Amniotic epithelial cell (primary cell): ENCODE measurements at places on chromosomes 5 and 9.
A peak's percentile ranks its signal among the peaks of the same experiment; 100 is the strongest.

DNA sequence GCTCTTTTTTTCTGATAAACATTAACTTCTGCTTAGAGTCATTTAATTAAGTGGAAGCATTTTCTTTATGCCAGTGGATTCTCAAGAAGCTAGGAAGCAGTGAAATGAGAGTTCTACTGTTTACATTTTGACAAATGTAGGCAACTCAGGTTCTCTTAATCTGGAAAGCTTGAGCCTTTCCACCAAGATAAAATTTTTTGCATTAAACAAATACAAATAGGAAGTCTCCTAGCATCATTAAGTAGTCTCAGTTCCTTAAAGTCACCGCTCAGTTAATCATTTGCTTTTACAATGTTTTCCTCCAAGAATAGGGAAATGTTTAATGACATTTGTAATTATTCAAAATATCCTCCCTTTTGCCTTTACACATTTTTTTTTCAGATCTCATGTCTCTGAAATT is 290.4 kb upstream of the PDE4D start:
- DNase-seq = no peak

DNA sequence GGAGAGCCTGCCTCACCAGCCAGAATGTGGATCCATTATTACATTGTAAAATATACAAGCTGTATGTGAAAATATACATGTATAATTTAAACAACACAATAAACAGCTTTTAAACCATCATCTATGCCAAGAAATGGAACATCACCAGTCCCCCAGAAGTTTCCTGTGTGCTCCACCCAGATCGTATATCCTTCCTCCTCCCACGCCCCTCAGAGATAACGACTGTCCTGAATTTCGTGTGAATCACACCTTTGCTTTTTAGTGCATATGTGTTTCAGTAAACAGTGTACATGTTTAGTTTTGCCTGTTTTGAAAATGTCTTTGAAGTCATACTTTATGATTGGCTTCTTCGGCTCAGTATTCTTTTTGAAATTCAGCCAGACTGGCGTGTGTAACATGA is 134.6 kb upstream of the MYO10 start:
- peak; percentile 13 for DNase-seq

DNA sequence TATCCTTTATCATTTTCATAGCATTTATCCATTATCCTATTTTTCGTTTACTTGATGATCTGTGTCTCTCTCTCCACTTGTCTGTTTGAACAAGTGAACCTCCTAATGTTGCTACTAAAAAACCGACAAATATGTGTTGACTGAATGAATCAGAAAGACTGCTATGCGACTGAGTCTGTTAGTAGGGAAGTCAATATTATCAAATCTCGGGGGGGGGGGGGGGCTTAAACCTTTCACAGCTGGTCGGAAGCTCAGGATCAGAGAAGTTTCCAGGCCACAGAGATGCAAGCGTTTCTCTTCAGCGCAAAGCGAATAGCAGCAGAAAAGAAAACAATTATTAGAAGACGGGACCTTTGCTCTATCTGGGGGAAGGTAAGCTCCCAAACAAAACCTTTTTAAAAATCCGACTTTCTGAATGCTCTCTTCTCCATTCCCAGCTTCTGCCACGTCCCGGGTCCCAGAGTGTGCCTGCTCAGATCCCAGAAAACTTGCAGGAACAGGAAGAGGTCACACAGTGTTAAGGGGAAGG is 412 bp downstream of the RIOK2 start:
- peak; percentile 7 for DNase-seq

DNA sequence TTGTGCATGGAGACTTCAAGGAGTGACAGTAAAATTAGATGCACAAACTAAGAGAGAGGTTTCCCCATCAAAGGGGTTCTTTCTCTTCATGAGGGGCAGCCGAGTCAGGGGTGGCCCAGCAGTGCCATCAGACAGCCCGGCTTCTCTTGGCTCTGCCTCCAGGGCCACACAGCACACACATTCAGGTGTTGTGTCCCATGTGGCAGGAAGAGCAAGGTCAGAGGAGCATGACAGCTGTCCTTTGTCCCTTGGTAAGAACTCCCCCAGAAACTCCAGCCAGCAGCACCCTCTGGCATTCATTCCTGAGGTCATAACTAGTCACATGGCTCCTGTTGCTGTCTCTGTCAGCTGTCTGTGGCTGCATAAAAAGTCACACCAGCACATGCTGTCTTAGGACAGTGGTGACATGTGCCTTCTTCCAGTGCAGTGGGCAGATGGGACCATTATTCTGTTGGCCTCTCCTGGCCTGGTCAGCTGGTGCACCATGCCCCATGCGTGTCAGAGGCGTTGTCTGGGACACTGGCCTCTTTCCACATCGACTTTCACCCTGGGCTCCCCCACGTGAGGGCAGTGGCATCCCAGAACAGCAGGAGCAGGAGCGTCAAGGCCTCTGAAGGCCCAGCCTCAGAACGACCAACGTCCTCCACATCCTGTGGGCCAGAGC is 78.4 kb upstream of the OTULINL start:
- no peak for DNase-seq
